Keratinocyte (primary cell): ENCODE measurements at places on chromosomes 3 and 15.
A peak's percentile ranks its signal among the peaks of the same experiment; 100 is the strongest.

DNA sequence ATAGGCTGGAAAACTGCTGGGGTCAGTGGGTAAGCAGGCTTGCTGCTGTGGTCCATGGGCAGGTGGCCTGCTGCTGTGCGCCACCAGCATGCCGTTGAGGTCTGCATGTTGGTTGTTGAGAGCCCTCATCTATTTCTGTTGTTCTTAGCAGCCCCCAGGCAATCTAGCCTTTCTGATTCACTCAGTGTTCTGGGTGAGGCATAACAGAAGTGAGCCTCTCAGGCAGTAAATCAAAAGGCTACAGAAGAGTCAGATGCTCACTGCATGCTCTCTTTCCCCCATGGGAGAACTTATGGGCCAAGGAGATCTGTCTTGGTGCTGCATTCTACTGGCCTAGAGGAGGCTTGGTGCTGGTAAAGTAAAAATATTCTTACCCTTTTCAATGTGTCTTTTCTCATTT, 67.8 kb upstream of the ATP10A start:
- no peak for DNase-seq

DNA sequence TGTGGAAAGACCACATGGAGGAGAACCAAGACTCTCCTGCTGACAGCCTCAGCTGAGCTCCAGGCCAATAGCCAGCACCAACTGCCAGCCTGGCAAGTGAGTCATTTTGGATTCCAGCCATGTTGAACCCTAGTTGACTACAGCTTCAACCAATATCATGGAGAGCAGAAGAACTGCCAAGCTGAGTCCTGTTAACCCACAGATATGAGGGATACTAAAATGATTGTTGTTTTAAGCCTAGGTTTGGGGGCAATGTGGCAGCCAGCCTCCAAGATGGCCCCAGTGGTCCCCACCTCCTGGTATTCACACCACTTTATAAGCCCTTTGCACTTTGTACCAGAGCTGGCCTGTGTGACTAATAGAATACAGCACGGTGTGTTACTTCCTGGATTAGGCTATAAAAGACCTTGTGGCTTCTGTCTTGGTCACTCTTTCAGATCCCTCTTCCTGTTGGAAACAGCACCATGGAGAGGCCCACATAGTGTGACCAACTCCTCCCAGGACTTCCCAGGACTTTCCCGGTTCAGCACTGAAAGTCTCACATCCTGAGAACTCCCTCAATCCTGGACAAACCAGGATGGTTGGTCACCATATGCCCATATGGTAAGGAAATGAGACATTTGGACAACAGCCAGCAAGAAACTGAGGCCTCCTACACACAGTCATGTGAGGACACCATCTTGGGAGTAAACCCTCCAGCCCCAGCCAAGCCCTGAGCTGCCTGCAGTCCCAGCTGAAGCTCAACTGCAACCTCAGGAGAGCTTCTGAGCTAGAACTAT, 32.4 kb upstream of the CDV3 start:
- DNase-seq = peak; percentile 9

DNA sequence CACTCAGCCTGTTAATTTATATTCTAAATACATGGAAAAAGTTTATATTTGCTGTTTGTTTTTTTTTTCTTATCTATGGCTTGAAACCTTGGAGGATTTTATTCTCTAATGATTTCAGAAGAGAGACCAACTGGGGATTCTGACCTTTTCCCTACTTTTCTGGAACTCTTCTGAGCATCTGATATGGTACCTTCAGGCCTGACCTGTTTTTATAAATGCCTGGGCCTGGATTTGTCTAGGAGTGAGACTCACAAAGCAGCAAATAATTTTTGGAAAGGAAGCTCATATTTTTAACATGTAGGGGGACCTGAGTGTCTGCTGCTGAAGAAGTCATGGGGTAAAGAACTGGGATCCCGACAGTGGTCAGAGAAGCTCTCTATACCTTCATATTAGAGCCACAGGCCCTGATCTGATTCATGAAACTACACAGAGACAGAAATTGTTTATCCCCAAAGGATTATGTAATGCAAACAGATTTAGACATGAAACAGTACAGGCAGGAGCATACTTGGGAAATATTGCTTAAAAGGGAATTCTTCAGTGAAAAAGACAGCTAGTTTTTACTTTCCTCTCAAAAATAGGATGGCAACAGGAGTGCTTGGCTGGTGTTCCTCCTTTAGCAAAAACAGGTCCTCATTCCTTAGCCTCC, 15.9 kb downstream of the PPM1L start:
- DNase-seq = no peak

DNA sequence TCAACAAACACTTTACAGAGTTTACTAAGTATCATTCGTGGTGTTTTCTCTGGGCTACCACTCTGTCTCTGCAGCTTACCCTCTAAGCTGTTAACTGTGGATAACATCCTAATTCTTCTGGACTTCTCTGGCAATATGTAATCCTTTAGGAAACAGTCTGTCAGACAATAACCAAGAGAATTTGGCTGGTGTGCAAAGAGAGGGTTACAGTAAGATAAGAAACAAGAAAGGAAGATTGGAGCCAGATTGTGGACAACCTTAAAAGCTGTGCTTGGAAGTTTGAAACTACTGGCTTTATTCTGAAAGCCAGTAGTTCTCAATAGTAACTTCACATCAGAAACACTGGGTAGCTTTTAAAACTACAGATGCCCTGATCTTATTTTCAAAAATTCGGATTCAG, 778 bp downstream of the ARL6 start:
- DNase-seq = no peak

- no peak for DNase-seq
These were observed 813.1 kb downstream of the NAALADL2 start for GRCh38 chr3:175672119-175672689.

- DNase-seq = no peak
These were observed 16.9 kb upstream of the TSC22D2 start for GRCh38 chr3:150391161-150391560.

- no peak for DNase-seq
These were observed 64.7 kb upstream of the NTRK3 start for GRCh38 chr15:88321271-88321670.

DNA sequence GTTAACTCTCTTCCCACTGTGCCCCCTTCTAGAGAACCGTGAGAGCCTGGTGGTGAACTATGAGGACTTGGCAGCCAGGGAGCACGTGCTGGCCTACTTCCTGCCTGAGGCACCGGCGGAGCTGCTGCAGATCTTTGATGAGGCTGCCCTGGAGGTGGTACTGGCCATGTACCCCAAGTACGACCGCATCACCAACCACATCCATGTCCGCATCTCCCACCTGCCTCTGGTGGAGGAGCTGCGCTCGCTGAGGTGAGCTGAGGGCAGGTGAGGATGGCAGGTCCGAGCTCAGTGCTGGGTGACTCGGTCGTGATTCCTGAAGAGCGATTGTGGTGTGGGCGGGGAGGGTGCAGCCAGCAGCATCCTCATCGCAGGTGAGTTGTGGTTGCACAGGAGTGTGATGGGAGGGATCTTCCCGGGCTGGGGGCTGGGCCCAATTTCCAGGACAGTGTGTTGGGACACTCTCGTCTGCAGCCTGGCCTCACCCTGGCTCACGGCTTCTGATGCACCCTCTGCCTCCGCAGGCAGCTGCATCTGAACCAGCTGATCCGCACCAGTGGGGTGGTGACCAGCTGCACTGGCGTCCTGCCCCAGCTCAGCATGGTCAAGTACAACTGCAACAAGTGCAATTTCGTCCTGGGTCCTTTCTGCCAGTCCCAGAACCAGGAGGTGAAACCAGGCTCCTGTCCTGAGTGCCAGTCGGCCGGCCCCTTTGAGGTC, 8.0 kb downstream of the MCM2 start:
- no peak for DNase-seq
